ENCODE measurements at places on chromosomes 5 and 9. TPM values are rescaled to one million over a fixed set of nuclear protein-coding genes. Genes with fewer than 3 reads are reported as not detected.

Gene C5orf58
- not detected for total RNA-seq

Gene GADD45G
- 3.5 TPM for total RNA-seq

Gene SPARC
- 15,667 TPM for total RNA-seq

Gene ITGA2
- 35.9 TPM for total RNA-seq

Gene QRFP
- not detected for total RNA-seq

Gene PPP1R26
- 10.6 TPM for total RNA-seq

Gene MEF2C
- 20.5 TPM for total RNA-seq

Gene SLC46A2
- total RNA-seq = not detected

Gene ANXA1
- 637 TPM for total RNA-seq

Gene INSL4
- not detected for total RNA-seq

Gene KLF4
- total RNA-seq = 3.2 TPM

Gene PCDHB7
- 1.0 TPM for total RNA-seq

Gene RNF180
- total RNA-seq = 4.6 TPM

Gene LCN10
- not detected for total RNA-seq

Gene SLC6A3
- 0.07 TPM for total RNA-seq

- no peak for DNase-seq
These were observed 567.2 kb downstream of the SLCO4C1 start for GRCh38 chr5:101728933-101729332.

DNA sequence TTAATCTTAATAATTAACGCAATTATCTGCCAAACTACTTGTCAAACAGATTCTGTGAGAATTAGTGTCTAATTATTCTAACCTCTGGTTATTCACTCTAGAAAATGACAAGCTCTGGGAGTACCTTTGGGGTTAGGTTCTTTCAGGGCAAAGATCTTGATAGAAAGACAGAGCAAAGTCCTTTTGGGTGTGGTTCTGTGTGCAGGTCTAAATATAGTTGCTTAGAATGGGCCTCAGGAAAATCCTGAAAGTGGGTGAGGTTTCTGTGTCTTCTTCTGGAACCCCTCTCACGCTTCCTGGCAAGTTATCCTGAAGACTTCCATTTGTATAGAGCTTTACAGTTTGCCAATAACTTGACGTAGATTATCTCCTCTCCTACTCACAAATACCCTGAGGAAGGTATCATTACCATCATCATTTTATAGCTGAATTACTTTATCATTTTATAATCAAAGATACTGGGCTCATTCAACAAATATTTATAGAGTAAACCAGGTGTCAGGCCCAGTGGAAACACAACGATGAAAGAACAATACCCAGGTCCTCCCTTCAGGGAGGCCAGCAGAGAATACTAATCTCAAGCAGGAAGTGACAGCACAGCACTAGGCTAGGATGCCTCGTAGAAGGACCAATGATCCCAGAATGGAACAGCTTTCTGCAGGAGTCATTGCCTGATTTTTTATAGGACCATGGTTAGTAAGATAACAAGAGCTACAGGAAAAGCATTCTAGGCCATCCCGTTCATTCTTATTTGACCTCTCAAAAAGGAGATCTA is 27.6 kb upstream of the LHFPL2 start:
- no peak for DNase-seq

DNA sequence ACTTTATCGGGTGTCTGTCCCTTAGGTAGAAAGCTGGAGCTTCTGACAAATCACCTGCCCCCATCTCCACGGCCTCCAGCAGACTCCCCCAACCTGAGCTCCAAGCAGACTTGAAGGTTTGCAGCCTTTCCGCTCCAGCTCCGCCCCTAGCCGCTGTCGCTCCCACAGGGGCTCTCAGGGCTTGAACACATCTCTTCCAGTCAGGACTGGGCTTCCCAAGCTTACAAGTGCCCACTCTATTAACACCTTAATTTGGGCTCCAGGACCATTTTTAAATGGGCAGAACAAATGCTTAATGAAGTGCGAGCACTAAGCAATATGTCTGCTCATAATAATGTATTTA is 17.2 kb upstream of the SLC25A51 start:
- no peak for DNase-seq

- peak; percentile 19 for DNase-seq
These were observed 7.6 kb upstream of the ELOVL7 start for GRCh38 chr5:60851626-60852025.

DNA sequence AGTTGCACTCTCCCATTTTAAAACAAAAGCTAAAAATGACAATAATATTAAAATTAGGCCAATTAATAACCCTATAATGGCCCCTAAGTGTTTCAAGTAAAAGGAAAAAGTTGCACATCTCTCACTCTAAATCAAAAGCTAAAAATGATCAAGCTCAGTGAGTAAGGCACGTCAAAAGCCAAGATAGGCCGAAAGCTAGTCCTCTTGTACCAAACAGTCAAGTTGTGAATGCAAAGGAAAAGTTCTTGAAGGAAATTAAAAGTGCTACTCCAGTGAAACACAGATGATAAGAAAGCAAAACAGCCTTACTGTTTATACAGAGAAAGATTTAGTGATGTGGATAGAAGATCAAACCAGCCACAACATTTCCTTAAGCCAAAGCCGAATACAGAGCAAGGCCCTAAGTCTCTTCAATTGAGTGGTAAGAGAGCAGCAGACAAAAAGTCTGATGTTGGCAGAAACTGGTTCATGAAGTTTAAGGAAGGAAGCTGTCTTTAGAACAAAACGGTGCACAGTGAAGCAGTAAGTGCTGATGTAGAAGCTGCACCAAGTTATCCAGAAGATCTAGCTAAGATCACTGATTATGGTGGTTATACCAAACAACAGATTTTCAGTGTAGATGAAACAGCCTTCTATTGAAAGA is 144.1 kb upstream of the ACOT12 start:
- no peak for DNase-seq

DNA sequence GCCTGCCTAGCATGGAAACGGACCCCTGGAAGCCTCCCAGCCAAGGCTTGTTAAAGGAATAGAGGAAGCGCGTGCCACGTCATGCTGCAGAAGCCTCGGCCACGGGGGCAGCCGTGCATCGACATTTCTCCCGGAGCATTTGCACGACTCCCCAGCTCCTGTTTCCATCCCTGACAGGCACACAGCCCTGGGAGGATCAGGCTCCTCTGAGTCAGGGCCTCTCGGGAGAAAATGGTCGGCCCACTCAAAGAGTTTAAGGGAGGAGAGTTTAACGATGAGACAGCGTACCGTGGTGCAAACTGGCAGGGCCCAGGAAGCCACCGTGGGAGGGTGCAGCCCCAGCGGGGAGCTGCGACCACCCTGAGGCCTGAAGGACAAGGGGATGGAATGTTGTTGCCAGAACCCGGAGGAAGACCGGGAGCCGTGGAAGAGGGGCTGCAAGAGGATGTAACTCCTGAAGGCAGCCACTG is 213.6 kb downstream of the PAX5 start:
- DNase-seq = no peak

- no peak for DNase-seq
These were observed 66.8 kb upstream of the RNF130 start for GRCh38 chr5:180138214-180138975.

DNA sequence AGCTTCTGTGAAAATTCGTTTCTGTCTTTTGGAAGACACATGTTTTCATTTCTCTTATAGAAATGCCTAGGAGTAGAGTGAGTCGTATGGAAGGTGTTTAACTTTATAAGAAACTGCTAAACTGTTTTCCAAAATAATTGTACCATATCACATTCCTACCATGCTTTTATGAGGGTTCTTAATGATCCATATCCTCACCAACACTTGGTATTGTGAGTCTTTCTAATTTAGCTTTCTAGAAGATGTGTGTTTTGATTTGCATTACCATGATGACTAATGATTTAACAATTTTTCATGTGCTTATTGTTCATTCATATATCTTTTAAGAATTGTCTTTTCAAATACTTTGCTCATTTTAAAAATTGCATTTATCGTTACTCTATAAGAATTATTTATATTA is 223.6 kb downstream of the COMMD10 start:
- DNase-seq = no peak

- DNase-seq = no peak
These were observed 222.4 kb downstream of the FBN2 start for GRCh38 chr5:128315671-128316070.

DNA sequence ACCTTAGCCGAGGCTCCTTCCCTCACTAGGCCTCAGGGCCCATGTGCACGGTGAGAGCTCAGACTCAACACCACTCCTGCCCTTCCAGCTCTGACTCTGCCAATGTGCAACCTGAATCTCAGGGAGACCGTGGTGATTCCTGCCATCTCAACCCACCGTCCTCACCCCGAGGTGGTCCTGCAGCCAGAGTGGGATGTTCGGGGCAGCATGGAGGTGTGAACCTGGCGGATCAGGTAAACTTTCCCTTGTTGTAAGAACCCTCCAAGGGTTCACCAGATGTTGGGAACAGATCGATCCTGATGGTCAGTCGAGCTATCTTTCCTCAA is 538 bp upstream of the AKNA start:
- no peak for DNase-seq

- no peak for DNase-seq
These were observed 39.1 kb downstream of the FAT2 start for GRCh38 chr5:151551985-151552384.

GRCh38 chr5:131677115-131677514 is 42.1 kb upstream of the RAPGEF6 start:
- peak; percentile 8 for DNase-seq

Measured in astrocyte (in vitro differentiated cells and primary cell).